Islet precursor cell (in vitro differentiated cells): ENCODE measurements at places on chromosomes 12 and 14.
A peak's percentile ranks its signal among the peaks of the same experiment; 100 is the strongest.

GRCh38 chr14:64755781-64756221 is 51.6 kb downstream of the PLEKHG3 start:
- no peak for DNase-seq

GRCh38 chr14:63276492-63277342 is 42.0 kb downstream of the GPHB5 start:
- DNase-seq: no peak

DNA sequence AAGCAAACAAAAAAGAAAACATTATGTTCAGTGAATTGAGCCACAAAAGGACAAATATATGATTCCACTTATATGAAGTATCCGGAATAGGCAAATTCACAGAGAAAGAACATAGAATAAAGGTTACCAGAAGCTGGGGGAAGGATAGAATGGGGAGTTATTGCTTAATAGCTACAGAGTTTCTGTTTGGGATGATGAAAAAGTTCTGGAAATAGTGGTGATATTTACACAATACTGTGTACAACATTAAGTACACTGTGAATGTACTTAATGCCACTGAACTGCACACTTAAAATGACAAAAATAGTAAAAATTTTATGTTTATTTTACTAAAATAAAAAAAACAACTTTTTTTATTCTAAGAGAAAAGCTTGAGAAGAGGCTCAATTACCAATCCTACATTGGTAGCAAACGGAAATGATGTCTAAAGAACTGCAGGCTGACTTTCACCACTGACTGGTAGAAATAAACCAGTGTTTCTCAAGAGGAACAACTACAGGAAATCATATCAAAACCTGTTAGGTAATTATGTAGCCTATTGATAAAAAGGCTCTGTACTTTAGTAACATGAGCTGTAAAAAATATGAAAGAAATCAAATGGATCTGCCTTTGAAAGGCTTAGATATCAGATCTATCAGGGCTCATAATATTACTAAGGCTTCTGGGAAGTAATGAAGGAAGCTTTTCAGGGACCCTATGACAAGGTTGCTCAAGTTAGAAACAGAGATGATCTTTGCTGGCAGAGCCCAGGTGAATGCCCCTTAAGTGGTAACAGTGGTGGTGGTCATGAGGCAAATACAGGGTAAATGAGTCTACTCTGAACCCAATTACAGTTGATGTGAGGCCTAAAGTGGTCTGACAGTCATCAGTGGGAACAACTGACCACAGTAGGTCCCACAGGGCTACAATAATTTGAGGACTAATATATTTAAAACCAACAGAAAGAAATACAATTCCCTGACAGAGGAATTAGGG is 41.3 kb downstream of the BAZ1A start:
- DNase-seq: no peak

DNA sequence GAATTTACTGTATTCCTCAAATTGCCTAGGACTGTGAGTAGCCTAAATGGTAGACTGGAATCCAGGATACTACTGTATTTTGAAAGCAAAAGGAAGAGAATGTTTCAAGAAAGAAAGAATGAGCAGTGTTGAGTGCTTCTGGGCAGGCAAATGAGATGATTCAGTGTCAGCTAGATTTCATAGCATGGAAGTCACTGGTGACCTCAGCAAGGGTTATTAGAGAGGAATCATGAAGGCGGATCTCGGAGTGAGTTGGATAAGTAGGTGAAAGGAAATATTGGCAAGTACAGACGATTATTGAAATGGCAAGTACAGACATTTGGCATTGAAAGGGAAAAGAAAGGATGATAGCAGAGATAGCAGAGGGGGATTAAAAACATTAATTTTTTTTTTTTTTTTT is 27.1 kb downstream of the VRK1 start:
- DNase-seq: no peak

DNA sequence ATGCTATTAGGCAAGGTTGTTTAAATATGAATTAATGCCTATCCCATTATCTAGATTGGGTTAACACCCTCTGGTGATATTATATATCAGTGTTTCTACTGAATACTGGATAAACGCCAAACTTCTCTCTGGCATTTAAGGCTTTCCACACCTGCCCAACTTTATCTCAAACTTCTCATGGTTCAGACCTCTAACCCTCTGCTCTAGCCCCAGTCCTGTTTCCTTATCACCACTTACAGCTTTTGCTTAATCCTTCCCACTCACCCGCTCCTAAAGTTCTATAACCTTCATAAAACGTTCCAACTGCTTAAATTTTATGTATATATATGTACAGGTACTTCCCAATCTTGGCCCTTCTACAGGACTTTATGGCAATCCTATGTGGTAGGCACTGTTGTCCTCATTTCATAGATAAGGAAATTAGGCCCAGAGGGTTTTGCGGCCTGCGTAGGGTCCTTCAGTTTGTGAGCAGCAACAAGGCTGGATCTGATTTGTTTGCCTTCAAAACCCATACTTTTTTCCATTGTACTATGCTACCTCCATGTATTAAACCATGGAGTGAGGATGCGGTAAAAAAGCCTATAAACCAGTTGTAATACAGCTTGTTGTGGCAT is 1.2 kb downstream of the LPCAT3 start:
- no peak for DNase-seq

DNA sequence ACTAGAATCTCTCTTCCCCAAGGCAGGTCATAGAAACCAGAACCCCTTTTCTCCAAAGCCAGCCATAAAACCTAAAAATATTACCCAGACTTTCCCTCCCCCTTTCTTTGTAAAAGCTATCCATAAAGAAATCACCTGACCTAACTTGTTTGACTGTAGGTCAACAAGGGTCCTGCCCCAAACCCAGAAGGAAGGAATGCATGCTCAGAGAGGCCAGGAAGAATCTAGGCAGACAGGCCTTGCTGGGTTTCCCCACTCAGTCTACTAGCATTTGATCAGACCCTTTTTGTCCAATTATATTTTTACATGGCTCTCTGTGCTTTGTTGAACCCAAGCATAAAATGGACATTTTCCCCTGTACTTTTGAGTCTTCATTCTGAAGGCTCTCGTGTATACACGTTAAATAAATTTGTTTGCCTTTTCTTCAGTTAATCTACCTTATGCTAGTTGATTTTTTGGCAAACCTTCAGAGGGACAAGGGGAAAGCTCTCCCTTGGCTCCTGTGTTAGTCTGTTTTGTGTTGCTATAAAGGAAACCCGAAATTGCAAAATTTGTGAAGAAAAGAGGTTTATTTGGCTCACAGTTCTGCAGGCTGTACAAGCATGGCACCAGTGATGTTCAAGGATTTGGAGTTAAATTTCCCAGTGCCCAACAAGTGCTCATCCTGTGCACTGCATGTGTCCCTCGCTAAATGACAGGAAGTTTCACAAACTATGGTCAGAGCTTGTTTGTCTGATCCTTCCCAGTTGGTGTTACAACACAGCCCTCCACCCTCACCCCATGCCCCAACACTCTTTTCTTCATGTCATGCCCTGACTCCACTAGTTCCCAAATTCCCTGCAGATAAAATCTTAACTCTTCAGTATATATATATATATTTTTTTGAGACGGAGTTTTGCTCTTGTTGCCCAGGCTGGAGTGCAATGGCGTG is 14.2 kb upstream of the RASSF3 start:
- peak; percentile 67 for DNase-seq
